ENCODE measurements at places on chromosomes 2 and 18. TPM values are rescaled to one million over a fixed set of nuclear protein-coding genes. Genes with fewer than 3 reads are reported as not detected.

Gene CAPG
- polyA plus RNA-seq, result 146 TPM

Gene NEURL3
- 5.5 TPM for polyA plus RNA-seq

Gene DSC3
- polyA plus RNA-seq, result 3.7 TPM

GRCh38 chr2:229489016-229489415, 217.9 kb upstream of the PID1 start:
- DNase-seq, result no peak

- no peak for DNase-seq
Measured at GRCh38 chr18:11521853-11522252, 87.5 kb upstream of the SLC35G4 start.

DNA sequence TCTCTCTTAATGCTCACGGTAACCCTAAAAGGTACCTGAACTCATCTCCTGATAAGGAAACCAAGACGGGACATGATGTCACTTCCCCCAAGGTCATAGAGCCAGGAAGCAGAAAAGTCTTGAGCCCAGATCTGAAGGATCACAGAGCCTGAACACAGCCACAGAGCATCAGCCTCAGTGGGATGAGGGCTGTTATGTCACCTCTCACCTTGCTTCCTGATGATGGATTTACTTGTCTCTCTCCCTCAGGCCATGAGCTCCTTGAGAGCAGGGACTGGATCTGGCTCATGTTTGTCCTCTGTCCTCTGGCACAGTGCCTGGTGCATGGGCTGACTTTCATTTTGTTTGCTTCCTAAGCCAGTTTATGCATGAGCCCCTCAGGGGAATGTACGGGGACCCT, 54.2 kb downstream of the SERTAD2 start:
- DNase-seq, result no peak
